ENCODE measurements at places on chromosomes 4 and X.

DNA sequence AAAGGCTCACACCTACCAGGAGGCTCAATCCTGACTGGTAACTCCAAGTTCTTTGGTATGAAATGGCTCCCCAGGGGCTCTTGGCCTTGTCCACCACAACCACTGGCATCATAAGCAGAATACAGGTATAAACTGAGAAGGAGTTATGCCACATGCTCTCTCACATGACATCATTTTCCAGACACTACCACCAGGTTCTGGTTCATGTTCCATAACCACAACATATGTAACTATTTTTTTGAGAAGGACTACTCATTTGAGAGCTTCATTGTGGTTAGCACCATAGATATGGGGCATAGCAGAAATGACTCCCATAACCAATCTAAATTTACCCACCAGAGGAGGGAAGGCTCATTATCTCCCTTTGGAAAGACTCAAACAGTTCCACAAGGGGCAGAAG, 19.6 kb downstream of the PRDM5 start:
- DNase-seq = no peak

GRCh38 chrX:103376118-103376978, at the start of gene BEX3:
Gene BEX3, plus strand, starts transcription at chrX:103376538. Its CDS starts 984 bp downstream, at chrX:103377522.
- peak; percentile 77 for DNase-seq

GRCh38 chrX:142977128-142977914, 48.4 kb upstream of the SPANXN4 start:
- DNase-seq = no peak

GRCh38 chr4:3473181-3473950, 10.3 kb downstream of the DOK7 start:
- no peak for DNase-seq

DNA sequence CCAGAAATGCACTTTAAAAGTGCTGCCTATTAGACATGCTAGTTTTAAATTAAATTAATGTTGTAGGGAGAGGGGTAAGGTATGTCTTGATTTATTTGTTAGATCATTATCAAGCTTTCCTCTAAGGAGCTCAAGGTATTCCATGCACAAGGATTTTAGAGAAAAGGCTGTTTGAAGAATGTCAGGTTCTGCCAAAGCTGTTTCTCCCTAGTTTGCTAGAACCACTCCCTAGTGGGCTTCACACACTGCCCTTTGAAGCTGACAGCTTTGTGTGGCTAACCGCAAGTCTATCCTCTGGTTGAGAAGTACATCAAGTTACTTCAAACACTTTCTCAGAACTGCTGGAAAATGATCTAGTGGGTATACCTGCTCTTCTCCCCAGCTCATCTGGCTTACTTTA, 32.3 kb downstream of the RASL11B start:
- no peak for DNase-seq

GRCh38 chrX:49193542-49193964, 6.4 kb downstream of the SYP start:
- no peak for DNase-seq
